ENCODE measurements at places on chromosomes 1 and 21. TPM values are rescaled to one million over a fixed set of nuclear protein-coding genes. Genes with fewer than 3 reads are reported as not detected.

Gene PRKCZ
- 40.1 TPM for total RNA-seq

Gene OR10Z1
- not detected for total RNA-seq

Gene SPRR1B
- not detected for total RNA-seq

Gene PANK4
- 31.4 TPM for total RNA-seq

Gene CFHR1
- total RNA-seq, result 0.58 TPM

Gene KRTAP21-2
- total RNA-seq, result not detected

Gene SH2D1B
- total RNA-seq, result 3.0 TPM

Gene NKAIN1
- total RNA-seq, result 1.4 TPM

Gene OLIG2
- 3.8 TPM for total RNA-seq

Gene LY9
- total RNA-seq, result not detected

Gene LCE2B
- not detected for total RNA-seq

Gene JTB
- total RNA-seq, result 219 TPM

Gene RPTN
- not detected for total RNA-seq

Gene GPR161
- 8.9 TPM for total RNA-seq

Gene LCE1F
- not detected for total RNA-seq

Gene DTL
- total RNA-seq, result 60.8 TPM

Gene CELA2B
- not detected for total RNA-seq

Gene GSTM2
- 2.9 TPM for total RNA-seq

Gene ALPL
- total RNA-seq, result 0.53 TPM

Gene ADAMTS5
- 0.15 TPM for total RNA-seq
